ENCODE measurements at places on chromosomes 3 and 15. TPM values are rescaled to one million over a fixed set of nuclear protein-coding genes. Genes with fewer than 3 reads are reported as not detected.

DNA sequence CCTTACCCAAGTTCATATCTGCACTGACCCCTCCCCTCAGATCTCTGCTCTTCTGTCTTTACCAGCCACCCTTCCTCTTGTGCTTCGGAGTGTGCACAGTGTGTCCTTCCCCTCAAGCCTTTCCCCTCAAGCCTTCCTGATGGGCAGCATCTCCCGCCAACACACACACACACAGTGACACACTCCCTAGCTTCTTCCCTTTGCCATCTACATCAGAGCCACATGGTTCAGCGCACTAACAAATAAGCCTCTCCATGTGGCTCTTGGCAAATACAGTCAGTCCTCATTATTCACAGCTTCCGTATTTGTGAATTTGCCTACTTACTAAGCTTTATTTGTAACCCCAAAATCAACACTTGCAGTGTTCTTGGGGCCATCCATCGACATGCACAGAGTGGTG, 37.5 kb downstream of the SH3BP5 start:
- no peak for DNase-seq

GRCh38 chr15:63473999-63474809, 30.2 kb upstream of the USP3 start:
- no peak for DNase-seq

- no peak for DNase-seq
Measured at GRCh38 chr3:160027541-160028195, 39.0 kb downstream of the IL12A start.

GRCh38 chr3:69850849-69851248, 111.6 kb downstream of the MITF start:
- DNase-seq, result no peak

DNA sequence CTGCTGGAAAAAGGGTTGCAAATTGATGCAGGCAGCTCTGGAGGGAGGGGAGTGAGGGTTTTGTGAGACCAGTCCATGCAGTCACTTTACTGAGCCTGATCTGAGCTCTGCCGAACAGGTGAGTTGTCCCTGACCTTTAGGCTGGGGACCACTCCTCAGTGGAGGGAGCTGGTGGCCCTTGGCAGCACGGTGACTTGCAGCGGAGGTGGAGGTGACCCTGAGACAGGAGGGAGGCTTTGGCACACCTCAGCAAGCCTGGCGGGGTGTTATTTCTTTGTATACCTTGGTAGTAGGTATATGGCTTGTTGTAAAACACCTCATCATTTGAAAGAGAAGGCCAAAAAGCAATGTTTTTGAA, 43.5 kb downstream of the FGD5 start:
- DNase-seq, result no peak

DNA sequence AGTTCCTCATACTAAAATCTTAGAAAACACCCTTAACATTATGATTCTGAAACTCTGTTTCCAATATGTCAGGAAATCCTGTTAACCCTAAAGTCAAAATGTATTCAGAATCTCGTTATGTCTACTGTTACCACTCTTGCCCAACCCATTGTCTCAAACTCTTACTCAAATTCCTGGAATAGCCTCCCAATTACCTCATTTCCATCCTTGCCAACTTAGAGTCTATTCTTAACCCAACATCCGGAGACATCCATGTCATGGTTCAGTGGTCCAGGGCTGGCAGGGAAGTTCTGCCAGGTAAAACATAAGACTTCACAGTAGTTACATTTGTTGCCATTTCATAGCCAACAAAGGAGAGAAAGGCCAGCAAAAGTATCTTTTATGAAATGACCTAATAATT, 593.9 kb downstream of the PYDC2 start:
- DNase-seq, result no peak

GRCh38 chr3:190538288-190538687, 24.4 kb downstream of the IL1RAP start:
- no peak for DNase-seq

DNA sequence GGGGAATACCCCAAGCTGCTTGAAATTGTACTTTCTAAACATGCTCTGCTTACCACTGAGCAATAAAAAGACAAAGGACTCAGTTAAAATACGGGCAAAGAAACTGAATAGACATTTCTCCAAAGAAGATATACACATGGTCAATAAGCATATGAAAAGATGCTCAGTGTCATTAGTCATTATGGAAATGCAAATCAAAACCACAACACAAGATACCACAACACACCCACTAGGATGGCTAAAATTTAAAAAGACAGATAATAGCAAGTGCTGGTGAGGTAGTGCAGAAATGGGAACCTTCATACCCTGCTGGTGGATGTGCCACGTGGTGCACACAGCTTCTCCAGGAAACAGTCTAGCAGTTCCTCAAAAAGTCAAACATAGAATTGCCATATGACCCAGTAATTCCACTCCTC, 21.3 kb downstream of the LRIG1 start:
- DNase-seq, result no peak

GRCh38 chr3:111571907-111572460, 23.2 kb downstream of the ZBED2 start:
- DNase-seq, result no peak

GRCh38 chr15:35783203-35783602, 237.2 kb upstream of the DPH6 start:
- DNase-seq, result no peak

DNA sequence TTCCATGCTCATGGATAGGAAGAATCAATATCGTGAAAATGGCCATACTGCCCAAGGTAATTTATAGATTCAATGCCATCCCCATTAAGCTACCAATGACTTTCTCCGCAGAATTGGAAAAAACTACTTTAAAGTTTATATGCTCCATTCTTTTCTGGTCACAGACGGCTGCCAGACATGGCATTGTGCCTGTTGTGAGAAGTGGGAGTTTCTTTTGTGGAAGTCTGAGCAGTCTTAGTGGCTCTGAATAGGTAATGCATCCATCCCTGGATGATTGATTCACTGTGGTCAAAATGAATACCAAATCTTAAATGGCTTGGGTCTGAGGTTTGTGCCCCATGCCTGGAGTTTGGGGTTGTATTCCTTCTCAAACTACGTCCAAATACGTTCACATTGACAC, 274.5 kb upstream of the AZI2 start:
- DNase-seq, result no peak

DNA sequence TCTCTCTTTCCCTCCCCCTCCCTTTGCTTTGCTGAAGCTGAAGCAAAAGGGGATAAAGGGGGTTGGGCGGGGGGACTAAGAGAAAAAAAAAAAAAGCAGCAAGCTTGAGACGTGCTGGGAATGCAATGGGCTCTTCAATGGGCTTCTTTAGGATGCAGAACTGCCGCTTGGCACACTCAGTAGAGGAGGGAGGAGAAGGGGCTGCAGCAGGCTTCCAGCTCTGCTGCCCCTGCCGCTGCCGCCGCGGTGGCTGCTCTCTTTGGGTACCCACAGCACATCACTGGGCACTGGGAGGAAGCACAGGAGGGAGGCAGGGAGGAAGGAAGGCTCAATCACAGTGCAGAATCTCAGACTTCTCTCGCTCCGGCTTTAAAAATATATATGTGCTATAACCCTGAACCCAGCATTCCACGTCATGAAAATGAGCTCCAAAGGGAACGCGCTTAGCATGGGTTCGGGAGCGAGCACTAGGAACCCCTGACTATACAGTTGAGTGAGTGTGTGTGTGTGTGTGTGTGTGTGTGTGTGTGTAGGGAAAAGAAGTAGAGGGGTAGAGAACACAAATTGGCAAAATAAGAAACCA, 3.5 kb downstream of the SLITRK3 start:
- no peak for DNase-seq

DNA sequence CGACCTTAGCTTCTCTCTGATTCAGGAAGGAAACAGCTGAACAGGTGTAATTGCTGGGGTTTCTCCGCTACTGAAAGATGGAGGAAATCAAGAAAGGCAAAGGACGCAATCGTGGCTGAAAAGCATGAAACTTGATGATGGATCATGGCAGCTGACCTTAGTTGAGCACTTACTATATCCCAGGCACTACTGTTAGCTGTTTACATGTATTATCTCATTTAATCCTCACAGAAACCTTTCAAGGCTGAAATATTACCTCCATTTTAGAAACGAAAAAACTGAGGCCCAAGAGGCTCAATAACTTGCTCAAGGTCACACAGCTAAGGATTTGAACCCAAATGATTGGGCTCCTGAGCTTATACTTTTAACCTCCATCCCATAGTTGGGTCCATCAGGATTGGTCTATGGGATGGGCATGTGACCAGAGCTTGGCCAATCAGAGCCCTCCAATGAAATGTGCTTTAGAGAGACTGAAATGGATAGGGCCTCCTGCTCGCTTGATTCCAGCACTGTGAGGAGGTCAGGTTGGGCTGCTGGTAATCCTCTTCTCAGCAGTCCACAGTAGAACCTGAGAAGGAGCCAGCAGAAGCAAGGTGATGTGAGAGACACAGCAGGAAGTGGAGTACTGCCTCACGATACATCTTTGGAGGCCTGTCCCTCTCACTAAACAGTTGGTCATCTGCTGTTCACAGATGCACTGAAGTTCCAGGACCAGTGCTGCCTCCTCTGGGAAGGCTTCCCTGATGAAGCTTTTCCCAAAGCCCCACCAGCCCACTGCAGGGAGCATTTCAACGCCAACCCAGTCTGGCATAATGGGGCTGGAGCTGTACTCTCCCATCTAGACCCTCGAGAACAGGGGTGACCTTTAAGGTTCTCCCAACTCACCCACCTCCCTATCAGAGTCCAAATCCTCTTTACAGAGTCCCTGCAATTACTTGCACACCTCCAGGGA, 10.4 kb downstream of the CLN6 start:
- DNase-seq, result no peak

Gene PDE8A
- 39.7 TPM for total RNA-seq

Gene TRA2B
- 176 TPM for total RNA-seq

Gene SKOR1
- 0.05 TPM for total RNA-seq

Gene LRRC31
- not detected for total RNA-seq

Gene GABRR3
- total RNA-seq, result not detected

Gene DPPA2
- total RNA-seq, result not detected

Gene PRSS50
- not detected for total RNA-seq

Gene POPDC2
- 0.38 TPM for total RNA-seq

Gene ATR
- total RNA-seq, result 22.2 TPM

Gene DUOX1
- total RNA-seq, result not detected

Gene CA12
- 29.6 TPM for total RNA-seq

Gene ERICH6
- total RNA-seq, result not detected

Gene HTR3E
- not detected for total RNA-seq

Data from NCI-H460 (cell line).